ENCODE measurements at places on chromosomes 12 and 14. TPM values are rescaled to one million over a fixed set of nuclear protein-coding genes. Genes with fewer than 3 reads are reported as not detected.

Gene PRH2
- not detected for total RNA-seq

Gene KRT81
- total RNA-seq: not detected

Gene CORO1C
- total RNA-seq: 89.9 TPM

Gene GLT1D1
- 3.6 TPM for total RNA-seq

Gene OAS3
- total RNA-seq: 11.4 TPM

Gene LRTM2
- total RNA-seq: not detected

Gene SIX1
- total RNA-seq: 22.9 TPM

Gene LAG3
- total RNA-seq: not detected

Gene SERPINA12
- total RNA-seq: not detected

Gene UBE2N
- total RNA-seq: 32.5 TPM

Gene ZDHHC22
- total RNA-seq: 0.03 TPM

Gene TMEM260
- total RNA-seq: 3.4 TPM

Gene TSPAN11
- total RNA-seq: not detected

Gene MGAT4C
- not detected for total RNA-seq

Gene NTF3
- total RNA-seq: not detected

Gene DEPDC4
- total RNA-seq: 2.0 TPM

Gene NANOG
- not detected for total RNA-seq

Gene SLC25A47
- not detected for total RNA-seq

Gene HCAR1
- total RNA-seq: not detected

Gene CD27
- not detected for total RNA-seq

Gene DAZAP2
- total RNA-seq: 309 TPM

Gene KRT6C
- total RNA-seq: not detected

Gene GDF3
- not detected for total RNA-seq

Gene BDKRB2
- total RNA-seq: 0.87 TPM

Gene KRT75
- total RNA-seq: not detected

Gene SLC16A7
- 12.5 TPM for total RNA-seq

Gene UNG
- total RNA-seq: 61.1 TPM

Gene AVPR1A
- not detected for total RNA-seq

Gene HOXC5
- not detected for total RNA-seq

Gene JAG2
- total RNA-seq: 5.0 TPM

Gene AKAP5
- 0.87 TPM for total RNA-seq

Gene SLCO1B1
- not detected for total RNA-seq

Gene LYZ
- not detected for total RNA-seq

Gene LRRC74A
- total RNA-seq: not detected

Gene TCL1B
- total RNA-seq: not detected

Gene GRIN2B
- total RNA-seq: 1.5 TPM

Gene SLC6A13
- total RNA-seq: not detected

Gene TMCC3
- 0.10 TPM for total RNA-seq

Measured in Caki2 (cell line).